Right ventricle myocardium inferior (tissue), 1 donor: ENCODE measurements at places on chromosomes 12 and 14. TPM values are rescaled to one million over a fixed set of nuclear protein-coding genes. Genes with fewer than 3 reads are reported as not detected.
A peak's percentile ranks its signal among the peaks of the same experiment; 100 is the strongest.

GRCh38 chr14:24432259-24433131 is 2.7 kb downstream of the KHNYN start:
- DNase-seq, result no peak

- DNase-seq, result no peak
Measured at GRCh38 chr12:12796928-12797793, 11.7 kb downstream of the APOLD1 start.

DNA sequence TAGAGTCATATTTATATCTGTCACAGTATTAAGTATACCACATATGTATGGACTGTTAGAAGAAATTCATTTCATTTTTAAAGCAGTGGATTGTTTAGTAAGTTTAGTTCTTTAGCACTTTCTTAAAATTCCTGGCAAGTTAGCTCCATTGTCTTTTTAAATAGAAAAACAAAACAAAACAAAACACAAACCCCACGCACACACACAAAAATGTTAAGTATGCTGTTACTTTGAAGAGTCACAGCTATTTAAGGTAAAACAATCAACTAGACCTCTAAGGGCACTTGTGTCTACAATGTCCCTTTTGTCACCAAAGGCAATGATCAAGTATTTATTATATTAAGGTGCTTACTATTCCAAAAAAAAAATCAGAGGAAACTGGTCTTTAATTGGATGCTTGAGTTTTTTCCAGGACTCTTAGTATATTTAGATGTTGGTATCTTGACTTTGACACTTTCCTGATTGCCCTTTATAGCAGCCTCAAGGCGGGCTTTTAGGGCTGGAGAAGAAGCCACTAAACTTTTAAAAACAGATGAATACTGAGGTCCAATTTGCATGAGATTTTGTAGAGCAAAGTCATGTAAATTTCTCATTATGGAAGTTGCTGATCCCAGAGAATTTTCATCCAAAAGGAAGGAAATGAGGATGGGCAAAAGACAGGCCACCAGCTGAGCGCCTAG is 85.5 kb upstream of the HECTD1 start:
- no peak for DNase-seq

DNA sequence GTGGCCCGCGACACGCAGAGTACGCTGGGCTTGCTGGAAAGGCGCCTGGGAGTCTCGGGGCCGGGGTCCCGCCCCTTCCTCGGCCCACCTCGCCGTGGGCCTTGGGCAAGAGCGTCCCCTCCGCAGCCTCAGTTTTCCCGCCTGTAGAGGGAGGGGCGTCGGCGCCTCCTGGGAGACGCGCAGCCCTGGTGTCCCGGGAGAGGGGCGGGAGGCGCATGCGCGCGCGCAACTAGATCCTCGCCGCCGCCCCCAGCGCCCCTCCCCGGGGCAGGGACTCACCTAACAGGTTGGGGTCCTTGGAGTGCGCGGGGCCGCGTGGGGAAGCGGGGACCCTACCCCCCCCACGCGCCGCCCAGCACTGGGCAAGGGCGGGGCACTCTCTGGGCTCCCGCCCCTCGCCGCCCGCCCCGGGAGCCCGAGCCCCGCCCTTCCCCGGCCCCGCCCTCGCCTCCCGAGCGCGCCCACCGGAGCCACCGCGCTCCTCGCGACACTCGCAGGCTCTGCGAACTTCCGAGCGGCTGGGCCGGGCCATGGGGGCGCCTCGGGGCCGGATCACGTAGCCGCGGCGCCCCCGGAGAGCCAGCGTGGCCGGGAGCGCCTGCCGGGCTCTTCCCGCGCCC is at the start of gene KIF26A:
Gene KIF26A (plus strand): TSS at position 490 of the 620 bp plus-strand sequence. CDS start 136 bp downstream, outside the sequence.
- DNase-seq, result peak; percentile 72

DNA sequence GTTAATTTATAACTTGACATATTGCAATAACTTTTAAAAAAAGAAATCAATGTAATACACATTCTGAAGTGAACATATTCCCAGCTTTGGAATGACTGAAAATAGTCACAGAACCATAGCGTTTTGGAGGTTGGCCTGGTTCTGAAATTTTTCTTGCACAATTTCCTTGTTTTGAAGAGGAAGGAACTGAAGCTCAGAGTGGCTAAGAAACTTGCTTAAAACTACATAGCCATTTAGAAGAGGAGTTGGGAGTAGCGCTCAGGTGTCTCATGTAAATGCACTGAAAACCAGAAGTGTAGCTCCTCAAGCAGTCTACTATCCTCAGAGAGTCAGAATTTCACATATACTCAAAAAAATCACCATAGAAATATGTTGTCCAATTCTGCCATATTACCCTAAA is 41.2 kb downstream of the SLC38A1 start:
- DNase-seq, result no peak

DNA sequence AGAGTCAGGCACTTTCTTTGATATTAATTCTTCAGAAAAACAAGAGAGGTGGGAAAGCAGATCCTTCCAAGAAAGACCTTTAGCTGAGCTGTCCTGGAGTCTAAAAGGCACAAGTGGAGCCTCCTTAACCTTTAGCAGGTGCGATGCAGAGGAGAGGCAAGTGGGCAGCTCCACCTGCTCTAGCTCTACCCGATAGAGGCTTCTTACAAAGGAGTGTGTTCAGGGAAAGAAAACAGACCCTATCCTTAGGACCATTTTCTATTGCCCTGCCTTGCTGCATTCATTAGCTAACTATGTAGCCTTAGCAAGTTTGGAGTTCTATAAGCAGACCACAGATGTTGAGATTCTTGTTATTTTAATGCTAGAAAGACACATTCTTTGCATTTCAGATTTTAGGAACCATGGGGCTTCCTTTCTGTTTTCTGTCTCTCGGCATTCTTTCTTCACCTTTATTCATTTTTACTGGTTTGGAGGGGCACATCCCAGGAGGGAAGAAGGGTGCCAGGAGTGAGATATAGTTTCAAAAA is 214.5 kb downstream of the EGLN3 start:
- DNase-seq, result no peak

DNA sequence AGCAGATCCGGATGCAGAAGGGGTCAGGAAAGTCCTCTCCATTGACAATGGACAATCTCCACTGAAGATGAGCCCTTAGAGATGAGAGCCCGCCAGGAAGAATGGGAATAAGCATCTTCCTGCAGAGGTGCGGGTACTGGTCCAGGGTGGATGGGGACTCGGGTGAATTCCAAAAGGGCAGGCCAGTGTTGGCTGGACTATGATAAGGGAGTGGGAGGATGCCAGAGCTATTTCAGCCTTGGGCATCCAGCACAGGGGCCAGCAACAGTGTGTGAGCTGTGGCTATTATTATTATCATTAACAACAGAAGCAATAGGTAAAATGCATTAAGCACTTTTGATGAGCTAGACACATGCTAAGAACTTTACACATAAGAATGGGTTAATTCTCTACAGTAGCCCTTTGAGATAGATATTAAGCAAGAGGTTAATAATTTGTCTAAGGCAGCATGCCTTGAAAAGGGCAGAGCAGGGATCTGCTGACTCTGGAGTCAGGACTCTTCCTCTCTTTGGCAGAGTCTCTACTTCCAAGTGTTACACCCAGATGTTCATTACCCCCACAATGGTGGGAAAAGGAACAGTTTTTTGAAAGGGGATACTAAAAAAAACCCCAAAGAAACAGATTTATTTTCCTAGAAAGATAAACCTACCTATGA is 55.2 kb downstream of the PRICKLE1 start:
- DNase-seq, result no peak

- no peak for DNase-seq
Measured at GRCh38 chr12:51216642-51217041, 1.2 kb downstream of the POU6F1 start.

DNA sequence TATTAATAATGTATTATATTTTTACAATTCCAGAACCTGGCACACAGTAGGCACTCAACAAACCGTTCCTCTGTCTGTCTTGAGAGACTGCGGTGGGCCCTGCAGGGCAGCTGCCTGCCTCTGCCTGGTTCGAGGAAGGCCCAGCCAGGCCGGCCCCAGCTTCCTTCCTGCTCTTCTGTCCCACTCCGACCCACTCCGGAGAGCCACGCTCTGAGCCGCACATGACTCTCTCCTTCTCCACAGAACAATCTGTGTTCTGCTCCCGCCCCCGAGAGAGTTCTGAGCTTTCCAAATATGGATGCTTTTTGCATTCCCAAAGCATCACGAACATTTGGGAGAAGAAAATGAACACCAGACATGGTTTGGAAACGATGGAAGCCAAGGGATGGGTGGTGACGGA is 57.3 kb downstream of the TTC7B start:
- DNase-seq, result peak; percentile 84

DNA sequence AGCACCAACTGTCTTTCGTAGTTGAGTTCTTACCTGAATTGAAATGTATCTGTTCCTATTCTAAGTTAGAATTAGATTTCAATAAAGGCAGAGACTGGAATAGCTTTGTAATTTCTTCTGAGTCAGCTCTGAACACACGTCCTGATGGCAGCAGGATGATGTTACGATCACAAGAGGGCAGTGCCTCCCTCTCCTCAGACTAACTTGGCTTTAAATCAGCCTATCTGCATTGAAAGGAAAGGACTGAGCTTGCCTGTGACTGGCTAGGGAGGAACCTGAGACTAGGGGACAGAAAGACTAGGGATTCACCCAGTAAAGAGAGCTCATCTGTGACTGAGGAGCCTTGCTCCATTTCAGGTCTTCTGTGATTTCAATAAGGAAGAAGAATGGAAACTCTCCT is 323.7 kb upstream of the OR4E1 start:
- no peak for DNase-seq

- no peak for DNase-seq
Measured at GRCh38 chr12:96256672-96257361, 62.6 kb downstream of the ELK3 start.

- no peak for DNase-seq
Measured at GRCh38 chr12:24230061-24230701, 280.7 kb upstream of the SOX5 start.

GRCh38 chr12:75482646-75483045 is 2.1 kb downstream of the GLIPR1 start:
- no peak for DNase-seq

DNA sequence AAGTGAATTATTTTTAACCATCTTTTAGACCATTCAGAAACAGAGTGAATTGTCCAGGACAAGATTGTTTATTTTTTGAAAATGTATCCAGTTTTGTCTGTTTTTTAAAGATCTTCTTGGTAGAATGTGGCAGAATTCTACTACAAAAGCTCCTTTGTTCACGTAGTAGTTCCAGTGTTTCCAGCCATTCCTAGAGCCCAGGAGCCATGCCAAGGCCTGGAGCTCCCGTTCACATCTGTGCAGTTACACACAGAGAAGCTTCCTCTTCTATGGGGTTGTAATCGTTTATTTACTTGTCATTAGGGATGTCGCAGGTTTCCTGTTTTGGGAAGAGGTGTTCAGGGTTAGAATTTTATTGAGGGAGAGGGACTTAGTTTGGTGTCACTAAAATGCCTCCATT is 409.8 kb downstream of the NPAS3 start:
- no peak for DNase-seq

The GLIPR1L2 gene
- total RNA-seq, result 1.4 TPM

The EMP1 gene
- total RNA-seq, result 129 TPM

The FIGNL2 gene
- total RNA-seq, result 0.22 TPM

The ABCC9 gene
- 78.1 TPM for total RNA-seq

The GTF2H3 gene
- 13.3 TPM for total RNA-seq

The ASCL1 gene
- not detected for total RNA-seq

The OASL gene
- total RNA-seq, result 0.08 TPM

The TBC1D30 gene
- 0.35 TPM for total RNA-seq
